ENCODE measurements at places on chromosomes 3 and 15.
A peak's percentile ranks its signal among the peaks of the same experiment; 100 is the strongest.

- DNase-seq: peak; percentile 71
These were observed 22.0 kb downstream of the ACAD11 start for GRCh38 chr3:132637590-132637989.

DNA sequence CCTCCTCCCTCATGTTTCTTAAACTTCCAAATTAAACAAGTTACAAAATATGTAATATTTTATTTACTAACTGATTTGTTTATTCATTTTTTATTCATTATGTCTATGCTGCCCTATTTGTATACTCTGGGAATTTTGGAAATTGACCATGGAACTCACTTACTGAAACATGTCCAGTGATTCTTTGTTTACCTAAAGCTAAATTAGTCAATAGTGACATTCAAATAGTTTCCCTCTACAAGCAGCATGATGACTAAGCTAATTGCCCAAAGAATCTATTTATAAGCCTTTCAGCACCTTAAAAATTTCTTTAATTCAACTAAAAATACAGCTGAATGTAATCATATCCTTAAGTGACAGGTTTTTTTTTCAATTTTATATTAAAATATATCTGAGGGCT, 437.7 kb downstream of the SI start:
- DNase-seq: peak; percentile 0

- DNase-seq: no peak
These were observed 21.9 kb upstream of the NR1I2 start for GRCh38 chr3:119759962-119760361.

DNA sequence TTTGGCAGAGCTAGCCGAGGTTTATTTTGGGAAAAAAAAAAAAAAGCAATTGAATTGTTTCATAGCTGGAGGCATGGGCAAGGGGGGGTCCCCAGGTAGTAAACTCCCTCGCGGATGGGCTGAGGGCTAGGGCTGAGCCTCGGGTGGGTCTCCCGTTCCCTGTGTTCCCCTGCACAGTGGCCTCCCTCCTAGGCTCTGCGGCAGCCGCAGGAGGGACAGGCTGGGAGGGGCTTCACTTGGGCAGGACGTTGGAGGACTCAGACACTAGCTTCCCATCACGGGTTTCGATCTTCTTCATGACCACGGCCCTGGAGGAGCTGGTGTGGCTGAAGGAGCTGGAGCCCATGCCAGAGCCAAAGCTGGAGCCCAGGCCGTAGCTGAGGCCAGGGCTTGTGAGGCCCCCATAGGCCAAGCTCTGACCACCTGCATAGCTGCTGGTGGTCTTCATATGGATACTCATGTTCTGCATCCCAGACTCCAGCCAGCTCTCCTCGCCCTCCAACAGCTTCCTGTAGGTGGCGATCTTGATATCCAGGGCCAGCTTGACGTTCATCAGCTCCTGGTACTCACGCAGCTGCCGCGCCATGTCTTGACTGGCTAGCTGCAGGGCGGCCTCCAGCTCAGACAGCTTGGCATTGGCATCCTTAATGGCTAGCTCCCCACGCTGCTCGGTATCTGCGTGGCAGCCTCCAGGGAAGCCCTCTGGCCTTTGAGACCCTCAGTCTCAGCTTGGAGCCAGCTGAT, 64.0 kb upstream of the CDAN1 start:
- DNase-seq: peak; percentile 8

GRCh38 chr15:28003302-28004037, 95.6 kb downstream of the OCA2 start:
- DNase-seq: no peak

DNA sequence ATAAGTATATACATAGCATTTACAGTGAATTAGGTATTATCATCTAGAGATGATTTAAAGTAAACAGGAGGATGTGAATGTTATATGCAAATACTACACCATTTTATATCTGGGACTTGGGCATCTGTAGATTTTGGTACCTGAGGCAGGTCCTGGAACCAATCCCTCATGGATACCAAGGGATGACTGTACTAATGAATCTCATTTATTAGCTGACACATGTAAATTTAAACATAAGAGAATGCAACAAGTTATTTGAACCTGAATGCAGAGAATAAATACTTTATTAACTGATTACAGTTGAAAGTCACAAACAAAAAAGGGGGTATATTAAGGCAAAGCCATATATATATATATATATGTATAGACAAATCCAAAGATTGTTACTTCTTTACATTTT, 23.1 kb upstream of the CMTM6 start:
- no peak for DNase-seq

GRCh38 chr3:34569437-34569836, 771.0 kb downstream of the PDCD6IP start:
- no peak for DNase-seq

DNA sequence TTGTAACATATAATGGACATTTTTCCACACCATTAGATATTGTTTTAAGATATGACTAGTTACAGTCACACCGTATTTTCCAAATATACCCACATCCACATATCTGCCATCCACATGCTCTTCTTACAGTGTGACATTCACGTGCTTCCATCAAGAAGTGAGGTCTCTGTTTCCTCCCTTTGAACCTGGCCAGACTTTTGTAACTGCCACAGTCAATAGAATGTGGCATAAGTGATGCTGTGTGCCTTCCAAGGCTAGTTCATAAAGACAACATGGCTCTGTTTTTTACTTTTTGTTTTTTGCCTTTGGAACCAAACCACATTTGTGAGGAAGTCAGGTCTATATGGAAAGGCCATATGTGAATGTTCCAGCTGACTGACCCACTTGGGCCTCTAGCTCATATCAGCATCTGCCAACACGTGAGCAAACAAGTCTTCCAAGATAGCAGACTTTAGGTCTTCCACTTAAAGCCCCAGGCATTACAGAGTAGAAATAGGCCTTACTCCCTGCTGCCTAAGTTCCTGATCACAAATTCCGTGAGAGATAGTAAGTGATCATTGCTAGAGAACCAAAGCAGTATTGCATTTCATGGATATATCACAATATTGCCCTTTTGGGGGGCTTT, 27.1 kb downstream of the EIF1B start:
- no peak for DNase-seq

- no peak for DNase-seq
These were observed 297.2 kb downstream of the RPLP1 start for GRCh38 chr15:69749797-69750196.

DNA sequence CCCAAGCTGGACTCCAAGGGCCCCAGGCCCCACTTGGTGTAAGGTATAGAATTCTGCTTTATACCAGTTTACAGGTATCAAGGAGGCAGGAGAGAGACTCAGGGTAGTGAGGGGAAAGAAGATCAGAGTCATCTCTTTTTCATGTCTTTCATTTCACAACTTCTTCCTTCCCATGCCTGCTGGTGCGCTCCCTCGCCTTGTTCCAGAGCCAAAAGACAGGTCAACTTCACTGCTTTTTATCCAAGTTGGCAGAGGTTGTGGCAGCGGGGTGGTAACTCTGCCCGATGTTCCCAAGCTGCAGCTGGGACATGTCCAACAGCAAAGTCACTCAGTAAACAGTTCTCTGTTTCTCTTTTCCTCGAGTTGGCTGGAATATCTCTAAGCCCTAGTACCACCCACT, 86.3 kb upstream of the TCF12 start:
- DNase-seq: no peak

GRCh38 chr15:80823120-80823519, 44.0 kb downstream of the CEMIP start:
- no peak for DNase-seq

GRCh38 chr15:52343831-52344230, 48.2 kb upstream of the MYO5C start:
- peak; percentile 19 for DNase-seq

GRCh38 chr3:32557640-32558352, 12.9 kb downstream of the DYNC1LI1 start:
- DNase-seq: no peak

GRCh38 chr15:81014446-81015093, 13.8 kb downstream of the TLNRD1 start:
- no peak for DNase-seq

DNA sequence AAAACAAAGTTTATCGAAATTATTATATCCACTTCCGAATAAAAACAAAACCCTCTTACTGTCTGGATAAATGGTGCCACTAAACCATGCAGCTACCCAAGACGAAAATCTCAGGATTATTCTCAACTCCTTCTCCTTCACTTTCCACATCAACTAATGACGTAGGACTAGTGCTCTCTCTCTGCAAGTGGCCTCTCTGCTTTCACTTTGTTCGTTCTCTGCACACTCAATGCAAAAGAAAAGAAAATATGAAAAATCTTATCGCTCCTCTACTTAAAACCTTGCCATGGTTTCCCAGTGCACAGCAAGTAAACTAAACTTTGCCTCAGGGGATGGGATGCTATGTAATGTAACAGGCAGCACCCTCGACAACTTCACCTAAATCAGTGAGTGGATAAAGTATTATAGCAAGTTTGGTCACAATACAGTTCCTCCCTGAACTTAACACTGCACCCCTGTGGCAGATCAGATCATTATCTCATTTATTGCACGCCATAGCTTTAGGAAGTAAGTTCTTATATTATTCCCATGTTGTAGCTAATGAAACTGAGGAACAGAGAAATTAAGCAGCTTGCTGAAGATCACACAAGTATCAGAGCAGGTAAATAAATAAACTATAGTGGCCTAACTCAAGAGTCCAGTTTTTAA, 262.7 kb upstream of the GADL1 start:
- no peak for DNase-seq

DNA sequence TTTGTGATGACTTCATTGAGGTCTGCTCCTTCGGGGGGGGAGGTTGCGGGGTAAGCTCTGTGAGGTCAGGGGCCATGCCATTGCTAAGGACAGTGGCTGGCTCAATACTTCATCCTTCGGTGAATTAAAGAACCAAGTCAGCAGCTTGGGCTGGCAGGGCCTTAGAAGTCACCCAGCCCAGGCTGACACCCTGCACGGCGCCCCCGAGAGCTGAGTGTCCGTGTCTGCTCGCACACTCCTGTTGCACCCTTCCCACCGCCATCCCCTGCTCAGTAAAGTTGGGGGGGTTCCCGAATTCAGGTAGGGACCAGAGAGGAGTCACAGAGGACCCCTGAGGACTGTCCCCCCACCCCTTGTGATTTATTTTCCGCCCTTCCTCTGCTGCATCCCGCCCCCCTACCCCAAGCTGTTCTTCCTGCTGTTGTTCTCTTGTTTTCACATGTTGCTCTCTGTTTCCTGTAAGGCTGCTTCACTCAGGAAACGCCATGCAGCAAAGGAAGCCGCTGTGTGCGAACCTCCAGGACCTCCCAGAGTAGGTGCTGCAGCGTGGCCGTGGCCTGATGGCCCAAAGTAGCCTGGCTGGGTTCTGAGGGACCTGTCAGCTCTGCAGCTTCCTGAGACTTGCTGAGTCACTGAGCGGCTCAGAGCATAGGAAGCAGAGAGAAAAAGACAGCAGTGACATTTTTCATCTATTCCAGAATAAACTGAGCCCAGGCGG, 14.4 kb downstream of the EFCC1 start:
- DNase-seq: peak; percentile 13

GRCh38 chr3:142962520-142963233, 797 bp downstream of the PAQR9 start:
- no peak for DNase-seq

- DNase-seq: peak; percentile 10
These were observed 835.4 kb upstream of the NR2F2 start for GRCh38 chr15:95494971-95495541.

DNA sequence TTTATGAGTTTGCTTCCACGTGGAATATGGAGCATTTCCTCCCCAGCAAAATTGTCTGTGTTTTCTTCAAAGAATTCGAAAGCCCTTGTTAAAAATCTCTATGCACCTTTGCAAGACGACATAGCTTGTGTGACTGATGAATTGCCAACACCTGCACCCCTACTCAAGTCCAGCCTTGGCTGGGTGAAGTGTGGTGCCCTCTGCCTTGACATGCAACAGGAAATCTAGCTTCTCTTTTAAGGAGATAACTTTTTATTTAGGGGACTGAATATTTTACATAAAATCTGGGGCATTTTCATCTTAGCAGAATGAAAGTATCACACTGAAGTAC, 647 bp downstream of the HMG20A start:
- no peak for DNase-seq

DNA sequence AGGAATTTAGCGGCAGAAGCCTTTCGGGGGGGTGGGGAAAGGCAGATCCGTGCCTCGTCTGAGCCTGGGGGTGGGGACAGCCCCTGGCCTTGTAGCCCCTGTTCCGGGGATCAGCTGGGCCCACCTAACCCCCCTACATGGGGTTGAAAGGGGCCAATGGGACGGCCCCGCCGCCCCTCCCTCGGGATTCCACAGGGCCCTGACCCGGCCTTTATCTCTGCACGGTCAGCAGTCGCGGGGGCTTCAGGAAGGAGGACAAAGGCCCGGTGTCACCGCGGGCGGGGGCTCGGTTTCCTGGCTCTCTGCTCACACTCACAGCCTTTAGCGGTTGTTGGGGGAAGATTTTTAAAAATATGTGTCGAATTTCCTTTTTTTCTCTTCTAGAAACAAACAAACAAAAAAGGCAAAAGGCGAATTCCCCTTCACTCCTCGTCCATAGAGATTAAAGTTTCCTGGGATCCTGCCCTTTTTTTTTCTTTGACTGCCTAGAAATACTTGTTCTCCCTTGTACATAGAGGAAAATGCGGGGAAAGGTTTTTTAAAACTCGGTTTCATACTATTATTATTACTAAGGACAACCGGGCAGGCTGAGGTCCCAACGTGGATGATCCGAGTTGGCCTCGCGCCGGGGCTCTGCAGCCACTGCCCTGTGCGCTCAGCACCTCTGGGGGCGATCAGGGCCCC, 7.9 kb downstream of the FOXL2 start:
- DNase-seq: no peak

GRCh38 chr15:83766339-83766738, 112.4 kb downstream of the ADAMTSL3 start:
- no peak for DNase-seq

DNA sequence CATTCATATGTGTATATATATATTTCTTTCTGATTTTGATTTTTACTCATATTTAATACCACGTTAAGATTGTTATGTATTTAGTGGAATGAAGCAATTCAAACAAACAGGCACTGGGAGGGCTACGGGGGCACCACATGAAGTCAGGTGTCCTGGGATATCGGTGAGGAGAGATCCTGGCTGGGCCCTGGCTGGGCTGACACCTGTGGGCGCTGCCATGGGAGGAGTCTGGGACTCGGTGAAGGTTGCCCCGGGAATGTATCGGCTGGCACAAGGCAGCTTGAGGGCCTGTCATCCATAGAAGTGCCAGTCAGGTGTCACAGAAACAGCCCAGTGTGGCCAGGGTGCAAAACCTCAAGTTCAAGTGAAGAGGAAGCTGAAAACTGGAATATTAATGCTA, 766.9 kb upstream of the ARPP21 start:
- DNase-seq: no peak

- no peak for DNase-seq
These were observed 335.5 kb downstream of the MEX3B start for GRCh38 chr15:81710328-81710727.

DNA sequence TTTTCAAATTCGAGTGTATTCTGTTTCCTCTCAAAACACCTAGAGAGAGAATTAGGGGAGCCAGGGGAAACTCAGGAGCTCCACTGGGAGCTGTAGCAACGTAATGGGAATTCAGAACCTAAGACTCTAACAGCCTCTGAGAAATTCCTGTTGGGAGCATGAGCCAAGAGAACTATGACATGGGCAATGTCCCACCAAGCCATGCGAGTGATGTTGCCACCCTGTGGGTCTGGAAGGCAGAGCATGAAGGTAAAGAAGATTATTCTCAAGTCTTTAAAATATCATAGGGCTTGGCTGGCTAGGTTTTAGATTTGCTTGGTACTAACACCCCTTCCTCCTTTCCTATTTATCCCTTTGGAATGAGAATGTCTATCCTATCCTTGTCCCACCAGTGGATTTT, 392.6 kb upstream of the ADAMTS9 start:
- DNase-seq: no peak

- no peak for DNase-seq
These were observed 46.8 kb downstream of the SCN5A start for GRCh38 chr3:38602576-38603250.

Measured in EH (cell line).